ENCODE measurements at places on chromosomes 2 and 18. TPM values are rescaled to one million over a fixed set of nuclear protein-coding genes. Genes with fewer than 3 reads are reported as not detected.

Gene AKAIN1
- total RNA-seq: not detected

- DNase-seq: no peak
These were observed 1188.5 kb downstream of the LRP1B start for GRCh38 chr2:140942284-140942683.

DNA sequence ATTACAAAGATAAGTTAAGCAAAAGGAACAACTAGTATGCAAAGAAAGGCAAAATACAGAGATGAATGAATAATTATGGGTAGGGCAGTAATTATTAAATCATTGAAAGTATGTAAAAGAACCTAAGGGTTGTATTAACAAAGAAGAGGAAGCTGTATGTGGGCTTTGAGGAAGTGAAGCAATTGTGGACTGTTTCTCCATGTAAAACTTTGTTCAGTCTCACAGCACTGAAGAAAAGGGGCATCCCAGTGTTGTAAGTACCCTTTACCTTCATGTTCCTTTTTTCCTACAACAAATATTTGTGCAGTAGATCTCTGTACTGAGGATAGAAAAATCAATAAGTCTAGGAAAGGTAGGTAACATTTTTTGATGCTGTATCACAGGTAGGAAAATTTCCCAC lies 388.7 kb upstream of the NRP2 start:
- no peak for DNase-seq

- no peak for DNase-seq
These were observed 6.8 kb downstream of the ASXL3 start for GRCh38 chr18:33584548-33585430.

Gene ASAP2
- total RNA-seq: 20.3 TPM

Gene RAB17
- 1.0 TPM for total RNA-seq

- peak; percentile 86 for DNase-seq
These were observed 132.9 kb downstream of the SOCS6 start for GRCh38 chr18:70421471-70422390.

Gene NYAP2
- total RNA-seq: not detected

- DNase-seq: no peak
These were observed 2.6 kb downstream of the SLC66A2 start for GRCh38 chr18:79948719-79949411.

GRCh38 chr2:48578313-48578712 lies 39.3 kb upstream of the GTF2A1L start:
- DNase-seq: no peak

DNA sequence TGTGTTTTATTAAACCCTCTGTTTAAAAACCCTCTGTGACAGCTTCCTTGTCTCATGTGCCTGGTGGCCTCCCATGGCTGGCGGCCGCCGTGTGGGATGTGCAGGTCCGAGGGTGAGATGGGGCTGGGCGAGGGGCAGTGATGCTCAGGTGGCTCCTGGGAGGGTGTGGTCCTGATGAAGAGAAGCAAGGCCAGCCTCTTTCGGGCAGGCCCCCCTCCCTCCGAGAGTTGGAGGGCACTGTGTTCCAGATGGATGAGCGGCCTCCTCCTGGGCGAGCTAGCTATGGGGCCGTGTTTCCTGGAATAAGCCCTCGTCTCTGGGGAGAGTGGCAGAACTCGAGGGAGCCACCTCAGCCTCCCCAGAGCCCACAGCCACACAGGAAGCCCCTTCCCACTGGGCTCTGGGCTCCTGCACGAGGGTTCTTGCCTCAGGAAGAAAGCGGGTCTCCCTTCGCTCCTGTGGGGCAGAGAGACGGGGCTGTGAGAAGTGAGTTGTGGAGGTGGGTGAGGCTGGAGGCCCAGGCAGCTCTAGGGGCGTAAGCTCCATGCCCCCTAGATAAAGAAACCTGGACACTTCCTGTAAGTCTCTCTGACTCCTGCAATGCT lies 72.1 kb downstream of the ASB1 start:
- DNase-seq: no peak

Gene REEP1
- total RNA-seq: 29.4 TPM

Gene ELOA2
- total RNA-seq: not detected

Gene RNU2-63P
- not detected for total RNA-seq

DNA sequence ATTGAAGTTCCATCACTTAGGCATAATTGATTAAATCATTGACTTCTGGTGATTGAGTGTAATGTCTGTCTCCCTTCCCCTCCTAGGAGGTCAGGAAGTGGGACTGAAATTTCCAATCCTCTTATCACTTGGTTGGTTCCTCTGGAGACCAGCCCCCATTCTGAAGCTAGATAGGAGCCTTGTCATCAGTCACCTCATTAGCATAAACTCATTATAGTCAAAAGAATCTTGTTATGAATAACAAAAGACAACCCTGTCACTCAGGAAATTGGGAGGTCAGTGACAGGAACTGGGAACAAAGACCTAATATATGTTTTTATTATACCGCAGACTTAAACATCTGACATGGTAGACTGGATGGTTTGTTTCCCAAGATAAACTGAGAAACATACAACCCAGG lies 60.7 kb upstream of the GAREM2 start:
- DNase-seq: no peak

DNA sequence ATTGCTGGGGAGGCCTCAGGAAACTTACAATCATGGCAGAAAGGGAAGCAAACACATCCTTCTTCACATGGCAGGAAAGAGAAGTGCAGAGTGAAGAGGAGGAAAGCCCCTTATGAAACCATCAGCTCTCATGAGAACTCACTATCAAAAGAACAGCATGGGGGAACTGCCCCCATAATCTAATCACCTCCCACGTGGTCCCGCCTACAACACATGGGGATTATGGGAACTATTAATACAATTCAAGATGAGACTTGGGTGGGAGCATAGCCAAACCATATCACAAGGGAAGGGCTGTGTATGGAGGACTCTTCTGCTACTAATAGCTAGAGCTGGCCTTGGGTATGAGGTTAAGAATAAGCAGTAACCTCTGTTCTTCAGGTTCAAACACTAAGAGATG lies 8.8 kb upstream of the SETBP1 start:
- DNase-seq: no peak

- no peak for DNase-seq
These were observed 9.5 kb upstream of the TNFAIP6 start for GRCh38 chr2:151347906-151348305.

DNA sequence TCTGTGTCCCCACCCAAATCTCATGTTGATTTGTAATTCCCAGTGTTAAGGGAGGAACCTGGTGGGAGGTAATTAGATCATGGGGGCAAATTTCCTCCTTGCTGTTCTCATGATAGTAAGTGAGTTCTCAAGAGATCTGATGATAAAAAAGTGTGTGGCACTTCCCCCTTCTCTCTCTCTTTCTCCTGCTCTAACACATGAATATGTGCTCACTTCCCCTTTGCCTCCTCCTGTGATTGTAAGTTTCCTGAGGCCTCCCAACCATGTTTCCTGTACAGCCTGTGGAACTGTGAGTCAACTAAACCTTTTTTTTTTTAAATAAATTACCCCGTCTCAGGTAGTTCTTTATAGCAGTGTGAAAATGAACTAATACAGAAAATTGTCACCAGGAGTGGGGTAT lies 380.0 kb downstream of the MEIS1 start:
- no peak for DNase-seq
